ENCODE measurements at places on chromosomes 2 and 18. TPM values are rescaled to one million over a fixed set of nuclear protein-coding genes. Genes with fewer than 3 reads are reported as not detected.

UGT1A3 gene
- 18.2 TPM for total RNA-seq

DSG1 gene
- total RNA-seq, result 0.61 TPM

LYPD1 gene
- 0.17 TPM for total RNA-seq

TOGARAM2 gene
- total RNA-seq, result 0.42 TPM

POTEJ gene
- not detected for total RNA-seq

ASXL3 gene
- 0.19 TPM for total RNA-seq

GRCh38 chr2:10348891-10349290 is 46.2 kb downstream of the HPCAL1 start:
- no peaks in the 10 kb centered on the region for H3K27me3 ChIP-seq
- no peak overlapping the region for H3K4me3 ChIP-seq
- H3K36me3 ChIP-seq, result no peaks in the 10 kb centered on the region
- H3K4me1 ChIP-seq, result peaks cover 10% of the 10 kb centered on the region
- H3K27ac ChIP-seq, result no peak overlapping the region

DNA sequence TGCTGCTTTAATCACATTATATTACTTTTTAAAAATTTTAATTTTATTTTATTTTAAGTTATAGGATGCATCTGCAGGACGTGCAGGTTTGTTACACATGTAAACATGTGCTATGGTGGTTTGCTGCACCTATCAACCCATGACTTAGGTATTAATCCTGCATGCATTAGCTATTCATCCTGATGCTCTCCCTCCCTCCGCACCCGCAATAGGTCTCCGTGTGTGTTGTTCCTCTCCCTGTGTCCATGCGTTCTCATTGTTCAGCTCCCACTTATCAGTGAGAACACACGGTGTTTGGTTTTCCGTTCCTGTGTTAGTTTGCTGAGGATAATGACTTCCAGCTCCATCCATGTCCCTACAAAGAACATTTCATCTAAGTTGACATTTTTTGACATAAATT is 283.2 kb downstream of the CYRIA start:
- DNase-seq, result no peak
- H3K36me3 ChIP-seq, result no peaks in the 10 kb centered on the region
- no peaks in the 10 kb centered on the region for H3K27me3 ChIP-seq
- H3K27ac ChIP-seq, result no peak overlapping the region

- H3K4me3 ChIP-seq, result no peak overlapping the region
- H3K4me1 ChIP-seq, result no peaks in the 10 kb centered on the region
- H3K36me3 ChIP-seq, result no peaks in the 10 kb centered on the region
- H3K27ac ChIP-seq, result no peak overlapping the region
Observed at GRCh38 chr18:67728364-67728763, 211.8 kb upstream of the DSEL start.

DNA sequence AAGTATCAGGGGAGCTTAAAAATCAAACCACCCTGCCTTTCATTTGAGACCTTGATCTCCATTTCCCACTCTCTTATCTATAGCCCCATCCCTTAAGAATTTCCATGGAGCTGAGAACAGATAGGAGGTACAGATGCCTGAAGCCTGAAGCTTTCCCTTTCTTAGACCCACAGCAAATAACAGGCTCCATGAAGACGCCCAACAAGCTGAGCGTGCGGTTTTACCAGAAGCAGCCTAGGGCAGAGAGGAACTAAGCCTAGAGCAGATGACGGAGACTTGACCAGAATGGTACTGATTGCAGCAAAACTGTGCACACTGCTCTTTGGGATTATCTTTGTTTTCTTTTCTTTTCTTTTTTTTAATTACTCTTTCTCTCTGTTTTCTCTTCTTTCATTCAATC is 1.7 kb upstream of the ERBB4 start:
- no peak overlapping the region for H3K4me3 ChIP-seq
- H3K4me1 ChIP-seq, result peaks cover 11% of the 10 kb centered on the region
- H3K27me3 ChIP-seq, result no peaks in the 10 kb centered on the region
- H3K36me3 ChIP-seq, result no peaks in the 10 kb centered on the region

- H3K4me3 ChIP-seq, result no peak overlapping the region
- no peaks in the 10 kb centered on the region for H3K4me1 ChIP-seq
Observed at GRCh38 chr2:39334529-39334928, 90.8 kb upstream of the CDKL4 start.

DNA sequence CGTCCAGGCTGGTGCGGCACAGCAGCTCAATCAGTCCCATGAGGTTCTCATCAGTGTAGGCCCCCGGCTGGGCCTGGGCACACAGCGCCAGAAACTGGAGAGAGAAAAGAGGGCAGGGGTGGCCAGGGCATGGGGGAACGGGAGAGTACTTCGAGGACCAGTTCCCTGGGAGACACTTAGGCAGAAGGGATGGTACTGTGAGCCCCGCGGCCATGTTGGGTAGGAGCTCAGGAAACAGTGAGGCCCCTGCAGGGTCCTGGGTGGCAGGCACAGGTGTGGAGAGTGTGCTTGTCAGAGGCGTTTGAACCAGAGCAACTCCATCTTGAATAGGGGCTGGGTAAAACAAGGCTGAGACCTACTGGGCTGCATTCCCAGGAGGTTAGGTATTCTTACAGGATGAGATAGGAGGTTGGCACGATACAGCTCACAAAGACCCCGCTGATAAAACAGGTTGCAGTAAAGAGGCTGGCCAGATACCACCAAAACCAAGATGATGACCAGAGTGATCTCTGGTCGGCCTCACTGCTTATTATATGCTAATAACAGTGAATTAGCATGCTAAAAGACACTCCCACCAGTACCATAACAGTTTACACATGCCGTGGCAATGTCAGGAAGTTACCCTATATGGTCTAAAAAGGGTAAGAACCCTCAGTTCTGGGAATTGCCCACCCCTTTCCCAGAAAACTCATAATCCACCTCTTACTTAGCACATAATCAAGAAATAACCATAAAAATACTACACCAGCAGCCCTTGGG is 51.9 kb upstream of the SEMA4C start:
- DNase-seq, result no peak
- H3K4me3 ChIP-seq, result no peak overlapping the region
- no peak overlapping the region for H3K27ac ChIP-seq
- H3K4me1 ChIP-seq, result no peaks in the 10 kb centered on the region

- H3K27me3 ChIP-seq, result no peaks in the 10 kb centered on the region
- no peak overlapping the region for H3K4me3 ChIP-seq
- no peak overlapping the region for H3K27ac ChIP-seq
- no peaks in the 10 kb centered on the region for H3K36me3 ChIP-seq
- H3K4me1 ChIP-seq, result no peaks in the 10 kb centered on the region
- DNase-seq, result no peak
Observed at GRCh38 chr2:219998107-219998506, 370.7 kb downstream of the SLC4A3 start.

GRCh38 chr18:29056800-29057199 is 879.9 kb upstream of the CDH2 start:
- no peaks in the 10 kb centered on the region for H3K27me3 ChIP-seq
- no peak overlapping the region for H3K4me3 ChIP-seq
- H3K4me1 ChIP-seq, result no peaks in the 10 kb centered on the region
- H3K36me3 ChIP-seq, result no peaks in the 10 kb centered on the region
- no peak for DNase-seq
- H3K27ac ChIP-seq, result no peak overlapping the region

DNA sequence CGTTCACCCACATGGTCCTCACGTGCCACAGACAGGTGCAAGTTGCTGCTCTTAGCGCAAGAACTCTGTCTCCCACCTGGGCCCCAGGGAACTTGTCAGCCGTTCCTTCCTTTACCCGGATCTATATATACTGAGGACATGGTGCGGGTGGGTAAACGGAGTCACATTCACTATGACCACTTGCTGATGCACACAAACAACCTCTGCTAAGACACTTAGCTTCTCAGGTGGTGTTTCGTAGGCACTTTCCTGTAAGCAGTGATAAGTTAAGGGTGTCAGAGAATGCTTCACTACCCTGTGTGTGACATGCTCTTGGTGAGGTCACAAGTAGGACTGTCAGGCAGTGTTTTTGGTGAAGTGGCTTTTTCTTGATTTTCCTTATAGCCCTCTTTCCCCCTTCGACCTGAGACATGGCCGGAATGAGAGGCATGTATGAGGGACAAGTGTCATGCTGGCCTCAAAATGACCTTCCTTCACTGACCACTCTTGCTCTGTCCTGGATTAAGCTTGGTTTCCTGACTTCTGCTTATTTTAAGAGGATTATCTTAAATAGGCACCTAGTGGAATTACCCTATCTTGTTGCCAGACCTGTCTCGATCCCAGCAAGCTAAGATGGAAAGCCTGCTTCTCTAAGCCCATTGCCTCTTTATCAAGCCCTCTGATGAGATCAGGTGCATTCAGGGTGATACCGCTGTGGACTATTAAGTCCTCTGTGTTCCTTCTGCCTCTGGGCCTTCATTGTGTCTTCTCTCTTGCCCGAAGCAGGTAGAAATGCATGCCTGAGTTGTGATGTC is 97.1 kb upstream of the CELF4 start:
- peak; percentile 8 for DNase-seq
- no peaks in the 10 kb centered on the region for H3K36me3 ChIP-seq
- H3K27ac ChIP-seq, result no peak overlapping the region
- H3K4me3 ChIP-seq, result no peak overlapping the region
- no peaks in the 10 kb centered on the region for H3K4me1 ChIP-seq
- H3K27me3 ChIP-seq, result no peaks in the 10 kb centered on the region

DNA sequence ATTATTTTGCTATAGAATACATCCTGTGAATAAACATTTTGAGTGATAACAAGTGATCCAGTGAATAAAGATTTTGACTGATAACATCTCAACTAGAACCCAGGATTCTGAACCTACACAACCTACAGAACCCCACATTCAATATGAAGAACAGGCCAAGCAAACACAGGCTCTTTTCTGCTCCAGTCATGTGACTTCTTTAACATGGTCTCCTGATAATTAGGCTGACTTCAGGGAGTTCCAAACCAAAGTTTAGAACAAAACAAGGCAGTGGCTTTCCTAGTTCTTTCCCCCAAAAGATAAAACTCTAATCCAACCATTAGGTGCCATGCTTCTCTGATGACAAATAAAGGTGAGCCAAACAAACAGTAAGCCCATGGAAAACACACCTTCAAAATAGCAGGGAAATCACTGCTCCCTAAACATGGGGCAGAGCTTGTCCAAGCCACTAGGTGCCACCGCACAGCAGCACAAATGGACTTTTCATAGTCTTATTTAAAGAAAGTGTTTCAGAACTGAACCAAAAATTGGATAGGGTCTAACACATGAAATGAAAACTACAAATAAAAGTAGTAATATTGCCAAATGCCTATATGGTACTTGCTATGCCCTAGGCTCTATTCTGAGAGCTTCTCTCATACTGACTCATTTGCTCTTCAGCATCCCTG is 95.3 kb downstream of the EVA1A start:
- no peaks in the 10 kb centered on the region for H3K36me3 ChIP-seq
- H3K4me1 ChIP-seq, result no peaks in the 10 kb centered on the region
- no peak for DNase-seq
- H3K27me3 ChIP-seq, result no peaks in the 10 kb centered on the region
- H3K4me3 ChIP-seq, result no peak overlapping the region

All from liver (tissue), 10 donors.